Activated CD4-positive, alpha-beta T cell treated with anti-CD3 and anti-CD28 coated beads, Interleukin-2, amount 10 ng/mL, durations not matched to agents 24 days and 14 days (primary cell): ENCODE measurements at places on chromosomes 5 and 9. TPM values are rescaled to one million over a fixed set of nuclear protein-coding genes. Genes with fewer than 3 reads are reported as not detected.

DNA sequence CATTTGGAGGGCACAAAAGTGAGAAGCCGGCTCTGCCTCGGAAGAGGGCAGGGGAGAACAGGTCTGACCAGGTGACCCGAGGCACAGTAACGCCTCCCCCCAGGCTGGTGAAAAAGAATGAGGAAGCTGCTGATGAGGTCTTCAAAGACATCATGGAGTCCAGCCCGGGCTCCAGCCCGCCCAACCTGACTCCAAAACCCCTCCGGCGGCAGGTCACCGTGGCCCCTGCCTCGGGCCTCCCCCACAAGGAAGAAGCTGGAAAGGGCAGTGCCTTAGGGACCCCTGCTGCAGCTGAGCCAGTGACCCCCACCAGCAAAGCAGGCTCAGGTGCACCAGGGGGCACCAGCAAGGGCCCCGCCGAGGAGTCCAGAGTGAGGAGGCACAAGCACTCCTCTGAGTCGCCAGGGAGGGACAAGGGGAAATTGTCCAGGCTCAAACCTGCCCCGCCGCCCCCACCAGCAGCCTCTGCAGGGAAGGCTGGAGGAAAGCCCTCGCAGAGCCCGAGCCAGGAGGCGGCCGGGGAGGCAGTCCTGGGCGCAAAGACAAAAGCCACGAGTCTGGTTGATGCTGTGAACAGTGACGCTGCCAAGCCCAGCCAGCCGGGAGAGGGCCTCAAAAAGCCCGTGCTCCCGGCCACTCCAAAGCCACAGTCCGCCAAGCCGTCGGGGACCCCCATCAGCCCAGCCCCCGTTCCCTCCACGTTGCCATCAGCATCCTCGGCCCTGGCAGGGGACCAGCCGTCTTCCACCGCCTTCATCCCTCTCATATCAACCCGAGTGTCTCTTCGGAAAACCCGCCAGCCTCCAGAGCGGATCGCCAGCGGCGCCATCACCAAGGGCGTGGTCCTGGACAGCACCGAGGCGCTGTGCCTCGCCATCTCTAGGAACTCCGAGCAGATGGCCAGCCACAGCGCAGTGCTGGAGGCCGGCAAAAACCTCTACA is 11.8 kb downstream of the QRFP start:
- H3K4me1 ChIP-seq, result no peaks in the 10 kb centered on the region
- no peak for DNase-seq
- no peak overlapping the region for H3K4me3 ChIP-seq
- H3K27ac ChIP-seq, result no peak overlapping the region
- H3K27me3 ChIP-seq, result no peaks in the 10 kb centered on the region
- peaks cover 8% of the 10 kb centered on the region for H3K36me3 ChIP-seq

DNA sequence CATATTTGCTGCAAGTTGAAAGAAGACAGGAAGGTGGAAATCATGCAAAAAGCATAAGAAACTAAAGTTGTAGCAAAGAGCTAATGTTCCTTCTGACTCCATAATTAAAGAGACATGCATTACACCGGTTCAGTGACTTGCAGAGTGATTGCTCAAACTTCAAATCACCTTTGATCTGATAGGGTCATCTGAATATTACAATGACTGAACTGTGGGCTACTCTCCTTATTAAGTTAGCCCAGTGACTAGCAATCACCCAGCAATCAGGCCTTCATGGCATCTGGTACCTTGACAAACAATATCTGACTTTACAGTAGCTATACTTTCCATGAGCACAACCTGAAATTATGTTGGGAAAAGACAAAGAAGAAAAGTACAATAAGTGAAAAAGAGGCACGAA is 84.9 kb downstream of the NREP start:
- H3K27me3 ChIP-seq, result peaks cover 17% of the 10 kb centered on the region
- peaks cover 1% of the 10 kb centered on the region for H3K4me1 ChIP-seq
- no peak overlapping the region for H3K4me3 ChIP-seq
- DNase-seq, result no peak

GRCh38 chr9:96067004-96067403 is 191.5 kb downstream of the ERCC6L2 start:
- no peak overlapping the region for H3K4me3 ChIP-seq
- peaks cover 5% of the 10 kb centered on the region for H3K4me1 ChIP-seq
- DNase-seq, result no peak
- H3K36me3 ChIP-seq, result no peaks in the 10 kb centered on the region
- H3K27me3 ChIP-seq, result peaks cover 15% of the 10 kb centered on the region

DNA sequence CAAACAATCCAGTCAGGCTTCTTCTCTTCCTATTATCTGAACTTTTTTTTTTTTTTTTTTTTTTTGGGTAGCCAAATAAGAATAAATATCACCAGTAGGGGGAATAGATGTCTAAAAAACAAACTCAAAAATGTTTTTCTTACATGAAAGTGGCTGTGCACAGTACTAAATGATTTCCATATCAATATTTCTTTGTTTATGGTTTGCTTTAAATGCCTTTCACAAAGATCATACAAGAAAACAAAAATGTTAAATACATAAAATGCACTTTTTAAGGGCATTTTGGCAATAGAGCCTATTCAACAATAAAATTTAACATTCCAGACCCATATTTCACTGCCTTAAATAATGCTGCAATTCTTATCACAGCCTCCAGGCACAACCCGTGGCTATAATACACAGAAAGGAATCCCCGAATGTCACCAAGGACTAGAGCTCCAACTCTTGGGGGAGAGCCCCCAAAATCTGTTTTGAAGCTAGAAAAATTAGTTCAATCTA is 91.1 kb upstream of the TBCA start:
- no peak for DNase-seq
- no peak overlapping the region for H3K27ac ChIP-seq
- H3K4me1 ChIP-seq, result no peaks in the 10 kb centered on the region
- H3K27me3 ChIP-seq, result peaks cover 8% of the 10 kb centered on the region
- no peaks in the 10 kb centered on the region for H3K36me3 ChIP-seq
- no peak overlapping the region for H3K4me3 ChIP-seq

DNA sequence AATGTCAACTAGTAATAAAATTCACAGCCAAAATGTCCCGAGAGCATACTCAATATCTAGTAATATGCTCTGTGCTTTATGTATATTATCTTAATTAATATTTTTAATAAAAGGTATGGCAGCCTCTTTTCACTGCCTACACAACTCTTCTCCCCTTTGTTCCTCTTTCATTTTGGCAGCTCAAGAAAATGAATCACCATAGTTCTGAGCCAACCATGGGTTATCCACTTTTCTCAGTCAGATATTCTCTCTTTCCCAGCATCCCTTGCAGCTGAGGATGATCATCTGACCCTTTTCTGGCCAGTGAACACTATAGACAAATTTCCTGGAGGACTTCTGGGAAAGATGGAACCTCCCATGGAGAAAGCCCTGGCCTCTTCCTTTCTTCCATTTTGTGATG is 8.2 kb upstream of the DOCK8 start:
- peaks cover 23% of the 10 kb centered on the region for H3K27me3 ChIP-seq
- H3K27ac ChIP-seq, result no peak overlapping the region
- no peaks in the 10 kb centered on the region for H3K36me3 ChIP-seq
- no peak for DNase-seq
- H3K4me1 ChIP-seq, result no peaks in the 10 kb centered on the region

SREK1IP1 gene
- total RNA-seq, result 31.1 and 34.8 TPM in 2 replicates

TSLP gene
- total RNA-seq, result 0.09 and 0.42 TPM in 2 replicates

RAI14 gene
- total RNA-seq, result 2.6 and 5.1 TPM in 2 replicates
